ENCODE measurements at places on chromosomes 7 and 10. TPM values are rescaled to one million over a fixed set of nuclear protein-coding genes. Genes with fewer than 3 reads are reported as not detected.

- DNase-seq: no peak
Measured at GRCh38 chr7:91847231-91847630, 33.3 kb downstream of the MTERF1 start.

DNA sequence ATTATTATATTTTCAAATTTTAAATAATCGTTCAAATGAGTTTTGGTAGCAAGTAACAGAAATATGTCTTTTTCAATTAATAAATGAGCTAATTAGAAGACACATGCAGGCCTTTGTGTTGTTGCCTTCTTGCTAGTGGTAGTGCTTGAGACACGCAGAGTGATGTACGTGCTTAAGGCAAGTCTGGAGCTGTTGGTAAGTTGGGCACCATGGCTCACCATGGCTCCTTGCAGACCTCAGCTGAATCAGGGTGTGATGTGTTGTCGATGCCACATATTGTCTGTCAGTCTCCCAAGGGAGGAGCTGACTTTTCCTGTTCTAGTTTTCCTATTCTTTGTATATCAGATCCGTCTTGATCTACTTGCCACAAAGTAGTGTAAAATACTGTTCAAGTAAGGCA is 8.3 kb downstream of the CDK14 start:
- no peak for DNase-seq

DNA sequence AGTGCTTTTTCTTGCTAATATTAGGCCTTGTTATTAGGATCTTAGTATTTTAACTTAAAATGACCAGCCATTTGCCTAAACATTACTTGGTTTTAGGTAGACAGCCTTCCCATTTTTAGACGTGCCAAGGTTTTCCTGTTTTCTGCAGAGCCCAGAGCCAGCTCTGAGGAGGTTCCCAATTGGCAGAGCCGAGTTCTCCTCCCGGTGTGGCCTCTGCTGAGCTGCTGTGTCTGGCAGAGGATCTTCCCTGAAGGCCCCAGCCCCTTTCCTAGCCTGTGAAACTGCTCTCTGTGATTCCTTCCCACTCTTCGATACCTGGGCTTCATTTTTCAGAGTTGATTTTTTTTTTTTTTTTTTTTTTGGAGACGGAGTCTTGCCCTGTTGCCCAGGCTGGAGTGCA is 91.4 kb downstream of the EEPD1 start:
- DNase-seq: no peak

GRCh38 chr10:122142641-122143237 is 128.4 kb upstream of the BTBD16 start:
- no peak for DNase-seq

DNA sequence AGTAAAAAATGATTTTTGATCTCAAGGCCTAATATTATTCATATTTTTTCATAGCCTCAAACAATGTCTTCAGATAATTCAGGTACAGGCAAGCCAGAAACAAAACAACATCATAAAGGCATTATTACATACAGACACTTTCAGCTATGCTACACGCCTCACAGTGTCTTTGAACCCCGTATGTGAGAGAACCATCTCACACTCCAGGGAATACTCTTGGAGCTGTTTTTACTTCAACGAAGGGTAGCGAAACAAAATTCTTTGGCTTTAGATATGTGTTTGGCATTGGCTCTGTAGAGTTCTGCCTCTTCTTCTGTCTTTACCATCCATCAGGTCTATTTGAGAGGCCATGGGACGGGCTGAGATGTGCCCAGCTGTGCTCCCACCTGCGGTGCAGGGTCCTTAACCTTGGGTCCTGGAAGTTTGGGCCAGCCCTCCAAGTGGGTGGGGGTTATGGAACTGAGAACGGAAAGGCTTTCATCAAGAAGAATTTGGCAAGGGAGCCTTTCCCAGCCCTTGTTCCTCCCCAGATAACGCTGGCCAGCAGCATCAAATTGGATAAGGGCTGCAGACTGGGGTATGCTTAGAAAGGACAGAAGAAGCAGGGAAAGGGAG is 276.9 kb downstream of the TCF7L2 start:
- no peak for DNase-seq

GRCh38 chr10:14571866-14572507 is 202.7 kb downstream of the FAM107B start:
- DNase-seq: peak; percentile 37

DNA sequence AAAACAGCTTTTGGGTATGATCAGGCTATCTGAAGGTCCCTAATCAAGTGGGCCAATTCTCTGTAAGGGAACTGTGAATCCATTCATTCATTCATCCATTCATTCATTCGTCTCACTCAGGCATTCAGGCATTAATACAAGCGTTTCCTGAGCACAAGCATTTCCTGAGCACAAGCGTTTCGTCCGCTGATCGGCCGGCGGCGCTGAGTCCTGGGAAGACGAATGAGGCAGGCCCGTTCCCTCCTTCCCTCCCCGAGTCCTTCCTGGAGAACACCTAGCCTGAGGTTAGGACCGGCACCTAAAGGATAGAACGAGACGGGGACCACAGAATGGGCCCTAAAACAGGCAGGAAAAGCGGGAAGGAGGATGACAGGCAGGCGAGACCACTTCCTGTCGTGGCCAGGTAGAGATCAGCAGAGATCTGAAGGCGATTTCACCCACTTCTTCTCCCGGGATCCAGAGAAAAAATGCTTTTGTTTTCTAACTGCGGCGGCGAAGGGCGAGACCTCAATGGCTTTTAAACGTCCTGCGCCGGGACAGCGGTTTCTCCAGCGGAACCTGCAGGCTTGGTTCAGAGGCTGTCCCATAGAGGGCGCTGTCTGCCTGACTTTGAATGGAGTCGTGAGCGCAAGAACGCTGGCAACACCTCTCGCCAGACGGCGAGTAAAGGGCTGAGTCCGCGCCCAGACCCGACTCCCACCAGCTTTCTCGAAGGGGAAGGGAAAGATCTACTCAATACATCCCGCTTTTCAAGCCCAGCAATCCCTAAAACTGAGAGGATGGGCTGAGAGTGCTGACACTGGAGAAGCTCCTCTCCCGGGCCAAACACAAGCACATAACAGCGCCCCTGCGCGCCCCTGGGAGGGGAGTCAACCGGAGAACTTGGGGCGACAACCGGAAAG is 2.9 kb upstream of the HMX3 start:
- peak; percentile 40 for DNase-seq

DNA sequence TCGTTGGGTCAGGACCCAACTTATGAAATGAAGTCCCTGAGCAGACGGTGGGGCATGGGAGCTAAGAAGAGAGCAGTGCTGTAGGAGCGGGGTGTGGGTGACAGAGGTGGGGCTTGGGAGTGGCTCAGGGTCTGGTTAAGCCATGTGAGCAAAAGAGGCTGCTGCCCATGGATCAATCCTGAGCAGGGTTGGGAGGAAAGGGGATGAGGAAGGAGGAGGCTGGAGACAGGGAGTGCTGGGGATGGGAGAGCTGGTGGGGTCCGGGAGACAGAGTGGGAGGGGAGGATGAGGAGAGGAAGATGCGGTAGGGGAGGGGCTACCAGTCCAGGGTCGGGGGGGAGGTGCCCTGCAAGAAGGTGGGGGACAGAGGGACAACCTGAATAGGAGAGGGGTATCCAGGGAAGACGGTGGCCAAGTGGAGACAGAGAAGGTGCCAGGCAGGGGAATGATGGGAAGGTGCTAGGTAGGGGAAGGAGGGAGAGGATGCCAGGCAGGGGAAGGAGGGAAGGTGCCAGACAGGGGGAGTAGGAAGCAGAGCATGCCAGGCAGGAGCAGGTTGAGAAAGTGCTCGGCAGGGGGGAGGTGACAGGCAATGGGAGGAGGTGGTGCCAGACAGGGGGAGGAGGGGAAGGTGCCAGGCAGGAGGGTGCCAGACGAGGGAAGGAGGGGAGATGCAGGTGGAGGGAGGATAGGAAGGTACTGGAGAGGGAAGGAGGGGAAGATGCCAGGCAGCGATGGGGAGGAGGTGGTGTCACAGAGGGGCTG is 27.5 kb upstream of the SMARCD3 start:
- DNase-seq: no peak

- no peak for DNase-seq
Measured at GRCh38 chr10:14477408-14477710, 146.6 kb upstream of the FRMD4A start.

GRCh38 chr7:114070246-114070645 is 151.4 kb upstream of the PPP1R3A start:
- DNase-seq: no peak

GRCh38 chr10:129390147-129390546 is 76.9 kb upstream of the MGMT start:
- no peak for DNase-seq

GRCh38 chr7:134419085-134419484 is 39.8 kb downstream of the AKR1B1 start:
- no peak for DNase-seq

DNA sequence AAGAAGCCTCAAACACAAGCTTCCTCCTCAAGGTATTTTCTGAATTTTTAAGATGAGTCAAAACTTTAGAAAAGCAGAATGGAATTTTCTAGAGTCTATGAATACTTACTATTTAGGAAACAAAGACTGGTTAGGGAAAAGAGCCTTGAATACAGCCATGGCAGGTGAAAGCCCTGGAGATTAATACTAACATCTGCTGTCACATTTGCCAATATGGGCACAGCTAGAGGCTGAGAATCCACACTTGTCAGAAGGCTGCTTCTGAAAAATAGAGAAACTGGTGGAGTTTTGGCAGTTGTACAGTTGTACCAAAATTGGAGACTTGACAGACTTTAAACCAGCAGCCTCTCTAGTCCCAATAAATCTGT is 24.3 kb upstream of the CNNM1 start:
- no peak for DNase-seq

GRCh38 chr10:7084280-7085005 is 326.4 kb downstream of the SFMBT2 start:
- DNase-seq: no peak

DNA sequence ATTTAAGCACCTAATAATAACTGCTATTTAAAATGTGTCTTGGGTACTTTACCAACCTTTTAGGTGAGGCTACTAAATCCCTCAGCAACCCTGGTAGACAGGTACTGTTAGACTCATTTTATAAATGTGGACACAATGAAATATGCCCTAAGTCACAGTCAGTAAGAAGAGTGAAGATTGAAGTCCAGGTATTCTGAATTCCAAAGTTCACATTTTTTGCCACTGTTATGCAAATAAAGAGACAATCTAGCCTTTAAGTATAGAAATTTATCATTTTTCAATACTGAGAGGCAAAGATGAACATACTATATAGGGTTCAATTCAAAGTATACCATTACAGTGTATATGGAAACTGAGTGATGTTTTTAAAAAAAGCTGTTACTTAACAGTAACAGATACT is 102.7 kb downstream of the LMBR1 start:
- DNase-seq: no peak

GRCh38 chr7:50699143-50699542 is 83.6 kb downstream of the GRB10 start:
- no peak for DNase-seq

GRCh38 chr10:63054889-63055611 is 78.1 kb upstream of the NRBF2 start:
- DNase-seq: no peak

DNA sequence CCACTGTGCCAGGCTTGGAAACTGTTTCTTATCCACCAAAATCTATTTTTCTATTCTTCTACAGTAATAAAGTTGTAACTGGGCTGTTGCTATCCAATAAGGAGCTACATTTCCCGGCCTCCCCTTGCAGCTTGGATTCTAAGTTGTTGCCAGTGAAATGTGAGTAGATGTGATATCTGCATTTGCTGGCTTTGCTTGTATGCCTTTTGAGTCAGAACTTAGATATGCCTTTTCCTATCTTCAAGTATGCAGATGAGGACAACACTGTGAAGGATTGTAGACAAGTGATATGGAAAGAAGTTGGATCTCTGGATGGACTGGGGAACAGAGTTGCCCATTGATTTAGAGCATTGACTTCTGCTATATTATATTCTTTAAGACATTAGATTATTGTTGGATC is 236.9 kb downstream of the REEP3 start:
- DNase-seq: no peak

DNA sequence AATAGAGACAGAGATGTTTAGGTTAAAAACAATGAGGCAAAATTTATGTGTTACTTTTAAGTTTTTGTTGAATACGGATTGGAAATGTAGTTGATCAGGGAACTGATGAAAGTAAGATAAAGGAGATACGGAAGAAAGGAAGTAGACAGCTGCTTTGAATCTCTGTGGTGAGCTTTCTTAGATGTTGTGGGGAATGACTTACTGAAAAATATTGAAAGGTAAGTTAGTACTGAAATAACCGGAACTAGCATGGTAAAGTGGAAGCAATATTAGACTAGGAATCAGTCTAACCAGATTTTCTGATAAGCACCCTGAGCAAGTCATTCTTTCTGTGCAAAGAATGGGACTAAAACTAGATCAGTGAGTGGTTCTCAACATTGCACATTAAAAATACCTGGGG is 34.8 kb downstream of the LUC7L2 start:
- DNase-seq: no peak

- no peak for DNase-seq
Measured at GRCh38 chr10:61975391-61975932, 74.0 kb downstream of the ARID5B start.

DNA sequence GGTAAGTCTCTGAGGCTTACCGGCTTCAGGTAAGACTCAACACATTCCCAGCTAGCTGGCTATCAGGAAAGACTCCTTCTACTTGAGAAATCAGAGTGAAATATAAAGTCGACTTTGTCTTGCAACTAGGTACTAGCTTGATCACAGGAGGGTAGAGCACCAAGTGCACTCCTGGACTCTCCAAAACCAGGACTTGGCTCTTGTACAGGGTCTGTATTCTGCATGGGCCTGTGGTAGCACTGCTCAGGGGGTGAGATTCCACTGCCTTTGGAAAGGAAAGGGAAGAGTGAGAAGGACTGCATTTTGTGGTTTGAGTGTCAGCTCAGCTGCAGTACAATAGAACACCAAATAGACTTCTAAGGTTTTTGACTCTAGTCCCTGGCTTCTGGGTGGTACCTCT is 19.4 kb downstream of the CYP2C8 start:
- no peak for DNase-seq

- no peak for DNase-seq
Measured at GRCh38 chr7:93943816-93944540, 22.4 kb downstream of the GNG11 start.

- no peak for DNase-seq
Measured at GRCh38 chr10:30057894-30058556, 1.4 kb downstream of the JCAD start.

GRCh38 chr10:82089327-82089726 is 214.3 kb downstream of the NRG3 start:
- DNase-seq: no peak

The TES gene
- total RNA-seq: 13.4 TPM

The ASCC1 gene
- total RNA-seq: 31.2 TPM

The CNOT4 gene
- total RNA-seq: 32.4 TPM

The HTR5A gene
- total RNA-seq: 0.62 TPM

The IFIT1B gene
- 2.0 TPM for total RNA-seq

The STEAP1B gene
- total RNA-seq: 1.1 TPM

The AS3MT gene
- total RNA-seq: 10.8 TPM

The ACSM6 gene
- not detected for total RNA-seq

The BAMBI gene
- total RNA-seq: 2.3 TPM

The AKR1C4 gene
- not detected for total RNA-seq

The CPA4 gene
- 0.78 TPM for total RNA-seq

The PIP gene
- not detected for total RNA-seq

The GHRHR gene
- not detected for total RNA-seq

The USP6NL gene
- 40.2 TPM for total RNA-seq

The NPFFR1 gene
- total RNA-seq: 0.31 TPM

The C10orf53 gene
- total RNA-seq: not detected

The GNAI1 gene
- 196 TPM for total RNA-seq

The C10orf62 gene
- total RNA-seq: not detected

The GALNT11 gene
- total RNA-seq: 57.7 TPM

The H2AZ2 gene
- total RNA-seq: 246 TPM

The FAM25C gene
- total RNA-seq: not detected
